ENCODE measurements at places on chromosomes 4 and X.

DNA sequence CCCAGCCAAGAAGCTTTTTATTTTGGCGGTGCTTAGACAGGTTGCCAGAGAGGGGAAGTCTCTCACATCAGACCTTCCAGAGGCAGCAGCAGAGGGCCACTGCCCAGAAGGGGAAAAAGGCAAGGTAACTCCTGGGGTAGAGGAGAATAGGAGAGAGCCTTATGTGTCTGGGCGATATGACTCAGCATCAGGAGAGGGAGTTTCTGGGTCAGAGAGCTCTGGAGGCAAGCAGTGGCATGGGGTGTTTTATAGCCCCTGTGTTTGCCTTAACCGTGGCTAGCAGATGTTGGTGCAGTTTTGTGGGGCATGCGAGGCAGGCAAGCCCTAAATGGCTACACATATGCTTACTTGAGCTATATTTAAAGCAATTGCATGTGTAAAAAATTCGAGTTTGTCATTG, 8.3 kb upstream of the ZXDB start:
- DNase-seq, result no peak

DNA sequence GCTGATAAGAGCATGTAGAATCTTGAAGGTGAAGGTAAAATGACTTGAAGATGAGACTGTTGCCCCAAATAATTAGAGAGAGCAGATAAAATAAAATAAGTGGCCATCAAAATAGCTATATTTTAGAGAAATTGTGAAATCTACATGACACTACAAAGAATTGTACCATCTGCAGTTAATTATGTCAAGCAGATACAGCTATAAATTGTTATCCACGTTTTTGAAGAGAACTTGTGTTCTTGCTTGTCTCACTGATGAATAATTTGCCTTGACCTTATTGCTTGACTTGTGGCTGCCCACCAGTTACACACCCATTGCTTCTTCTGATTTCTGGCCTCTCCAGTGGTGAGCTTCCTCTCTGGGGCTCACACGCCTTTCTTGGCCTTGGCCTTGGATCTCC, 75.8 kb upstream of the TNIP3 start:
- DNase-seq, result no peak

DNA sequence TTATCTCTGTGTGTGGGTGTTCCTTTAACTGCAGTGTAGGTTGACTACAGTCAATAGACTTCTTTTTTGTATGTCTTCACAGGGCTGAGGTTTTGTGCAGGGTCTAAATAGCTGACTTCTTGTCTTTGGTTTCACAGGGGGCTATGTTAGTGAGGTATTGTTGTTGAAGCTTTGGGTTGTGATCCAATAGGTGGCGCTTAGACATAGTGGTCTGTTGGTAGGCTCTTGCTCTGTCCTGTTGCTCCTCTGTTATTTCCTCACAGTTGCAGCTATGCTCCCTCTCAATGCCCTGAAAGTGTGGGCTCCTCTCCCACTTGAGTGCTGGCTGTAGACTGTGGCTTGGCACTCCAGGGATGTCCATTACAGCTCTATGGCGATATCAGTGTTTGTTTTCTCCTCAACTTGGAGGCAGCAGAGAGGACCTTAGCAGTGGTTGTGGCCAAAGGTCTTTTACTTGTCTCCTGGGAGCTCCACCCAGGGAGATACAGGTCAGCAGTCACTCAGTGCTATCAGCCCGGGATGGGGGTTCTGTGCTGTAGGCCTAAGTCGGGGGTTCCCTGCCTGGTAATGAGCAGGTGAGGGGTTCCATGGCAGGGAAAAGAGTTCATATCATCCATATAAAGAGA, 14.0 kb downstream of the POF1B start:
- DNase-seq, result no peak

DNA sequence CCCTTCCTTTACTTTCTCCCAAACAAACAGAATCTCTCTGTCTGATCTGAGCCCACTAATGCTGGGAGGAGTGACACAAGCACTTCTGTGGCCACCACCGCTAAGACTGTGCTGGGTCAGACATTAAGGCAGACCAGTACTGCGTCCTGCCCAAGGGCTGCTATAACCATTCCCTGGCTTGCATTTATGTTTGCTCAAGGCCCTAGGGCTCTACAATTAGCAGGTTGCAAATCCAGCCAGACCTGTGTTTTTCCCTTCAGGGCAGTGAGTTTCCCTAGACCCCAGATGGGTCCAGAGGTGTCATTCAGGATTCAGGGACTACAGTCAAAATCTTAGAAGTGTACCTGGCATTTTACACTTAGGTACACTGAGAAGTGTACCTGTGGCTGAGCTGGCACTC, 89.7 kb downstream of the SPANXN4 start:
- DNase-seq, result no peak

- no peak for DNase-seq
Measured at GRCh38 chrX:10172877-10173276, 16.1 kb downstream of the CLCN4 start.

DNA sequence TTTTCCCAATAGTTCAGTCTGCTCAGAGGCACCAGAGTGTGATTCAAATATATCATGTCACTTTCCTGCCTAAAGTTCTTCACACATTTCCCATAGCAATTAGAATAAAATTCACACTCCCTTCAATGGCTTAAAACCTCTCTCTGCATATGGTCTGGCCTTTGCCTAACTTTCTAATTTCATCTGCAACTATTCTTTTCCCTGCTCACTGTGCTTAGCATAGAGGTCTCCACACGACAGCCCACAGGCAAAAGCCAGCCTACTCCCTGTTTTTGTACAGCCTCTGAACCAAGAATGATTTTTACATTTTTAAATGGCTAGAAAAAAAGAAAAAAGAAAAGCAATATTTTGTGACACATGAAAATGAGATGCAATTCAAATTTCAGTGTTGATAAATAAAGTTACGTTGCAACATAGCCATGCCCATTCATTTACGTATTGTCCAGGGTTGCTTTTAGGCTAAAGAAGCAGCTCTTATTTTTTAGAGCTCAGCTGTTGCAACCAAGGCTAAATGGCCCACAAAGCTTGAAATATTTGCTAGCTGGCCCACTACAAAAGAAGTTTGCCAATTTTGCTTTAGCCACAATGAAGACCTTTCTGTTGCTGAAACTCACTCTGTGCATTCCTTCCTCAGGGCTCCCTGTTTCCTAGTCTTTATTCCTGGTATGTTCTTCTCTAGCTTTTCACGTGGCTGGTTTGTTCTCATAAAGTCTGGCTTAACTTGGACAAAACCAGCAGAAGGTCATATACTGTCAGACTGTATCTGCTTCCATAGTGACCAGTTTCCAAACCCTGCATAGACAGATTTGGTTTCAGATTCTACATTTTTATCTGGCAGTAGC, 26.6 kb upstream of the IRF2 start:
- DNase-seq, result no peak

- no peak for DNase-seq
Measured at GRCh38 chrX:39873117-39873516, 224.6 kb downstream of the BCOR start.

- no peak for DNase-seq
Measured at GRCh38 chr4:119933606-119934005, 133.0 kb downstream of the MAD2L1 start.

- DNase-seq, result no peak
Measured at GRCh38 chr4:113336556-113336955, 287.1 kb downstream of the ANK2 start.

DNA sequence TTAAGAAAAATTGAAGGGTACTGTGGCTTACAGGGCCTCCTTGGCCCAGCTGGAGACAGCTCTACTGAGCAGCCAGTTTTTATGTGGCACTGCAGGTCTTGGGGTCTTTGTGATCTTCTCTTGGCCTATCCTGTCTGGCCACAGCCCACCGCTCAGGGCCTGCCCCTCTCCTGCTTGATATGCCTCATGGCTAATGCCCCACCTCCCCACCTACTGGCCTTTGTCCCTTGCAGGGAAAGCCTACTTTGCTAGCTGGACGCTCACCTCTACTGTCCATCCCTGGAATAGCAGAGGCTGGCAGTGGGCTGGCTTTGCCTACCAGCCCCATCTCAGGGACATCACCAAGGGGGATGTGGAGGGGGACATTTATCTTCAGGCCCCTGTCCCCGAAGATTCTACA, 134.1 kb downstream of the PJA1 start:
- DNase-seq, result no peak

GRCh38 chrX:31323658-31324057, 251.8 kb upstream of the FTHL17 start:
- DNase-seq, result peak; percentile 19
